Mesothelial cell of epicardium (in vitro differentiated cells): ENCODE measurements at places on chromosomes 6 and 20.

DNA sequence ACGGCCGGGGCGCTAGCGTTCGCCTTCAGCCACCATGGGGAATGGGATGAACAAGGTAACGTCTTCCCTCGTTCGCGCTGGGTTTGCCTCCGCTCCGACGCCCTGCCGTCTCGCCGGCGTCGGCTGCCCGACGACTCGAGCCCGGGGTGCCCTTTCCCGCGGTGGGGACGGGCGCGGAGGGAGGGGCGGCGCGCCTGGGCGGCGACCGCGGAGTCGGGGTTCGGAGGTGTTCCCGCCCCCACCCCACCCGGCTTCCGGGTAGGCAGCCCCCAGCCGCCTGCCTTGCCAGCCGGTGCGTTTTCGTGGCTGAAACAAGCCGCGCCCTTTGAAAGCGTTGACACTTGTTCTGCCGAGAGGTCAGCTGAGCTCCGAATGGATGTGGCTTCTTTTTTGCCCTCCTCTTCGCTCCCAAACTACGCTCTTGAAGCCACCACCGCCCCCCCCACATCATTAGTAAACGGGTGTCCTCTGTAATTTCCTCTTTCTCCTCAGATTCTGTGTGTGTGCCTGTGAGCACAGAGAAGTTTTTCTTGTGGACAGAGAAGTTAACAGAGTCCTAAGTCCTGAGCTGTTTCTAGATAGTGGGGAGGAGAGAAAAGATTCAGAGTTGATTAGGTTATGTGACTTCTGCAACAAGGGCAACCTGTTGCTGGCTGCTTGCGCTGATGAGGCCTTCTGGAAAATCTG is 362 bp downstream of the DUSP22 start:
- peaks cover 8% of the 10 kb centered on the region for H3K27me3 ChIP-seq
- peak overlapping the region; percentile 86 for H3K4me3 ChIP-seq
- H3K27ac ChIP-seq, result peak overlapping the region; percentile 86
- H3K36me3 ChIP-seq, result no peaks in the 10 kb centered on the region

DNA sequence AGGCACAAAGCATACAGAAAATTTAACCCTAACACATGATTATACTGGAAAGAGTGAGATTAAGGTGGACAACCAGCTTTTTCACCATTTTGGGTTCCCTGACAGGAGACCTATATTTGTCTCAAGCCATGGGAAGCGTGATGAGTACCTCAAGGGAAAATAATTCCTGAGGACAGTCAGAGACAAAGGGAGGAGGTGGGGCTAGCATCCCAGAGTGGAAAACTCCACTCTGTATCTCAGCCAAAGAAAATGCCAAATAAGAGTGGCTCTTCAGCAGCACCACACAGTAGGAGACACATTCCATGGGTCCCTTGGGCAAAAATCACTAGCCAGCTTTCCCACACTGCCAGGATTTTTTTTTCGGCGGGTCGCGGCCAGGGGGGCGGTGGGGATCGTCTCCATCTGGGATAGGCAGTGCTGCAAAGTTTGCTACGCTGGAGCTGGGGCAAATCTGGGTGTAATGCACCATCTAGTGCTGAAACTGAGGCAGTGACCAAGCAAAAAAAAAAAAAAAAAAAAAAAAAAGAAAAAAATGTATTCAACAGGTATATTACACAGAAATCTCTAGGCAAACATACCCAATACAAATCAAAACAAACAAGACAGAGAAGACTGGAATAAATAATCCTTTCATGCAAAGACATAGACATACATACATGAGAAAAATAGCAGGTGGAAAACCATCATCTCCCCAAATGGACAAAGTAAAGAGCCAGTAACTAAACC is 77.3 kb upstream of the SLC35F1 start:
- peaks cover 1% of the 10 kb centered on the region for H3K4me1 ChIP-seq
- H3K27ac ChIP-seq, result peak overlapping the region; percentile 19
- DNase-seq, result peak; percentile 54
- peaks cover 28% of the 10 kb centered on the region for H3K27me3 ChIP-seq
- peaks cover 2% of the 10 kb centered on the region for H3K36me3 ChIP-seq
- peak overlapping the region; percentile 74 for H3K4me3 ChIP-seq

DNA sequence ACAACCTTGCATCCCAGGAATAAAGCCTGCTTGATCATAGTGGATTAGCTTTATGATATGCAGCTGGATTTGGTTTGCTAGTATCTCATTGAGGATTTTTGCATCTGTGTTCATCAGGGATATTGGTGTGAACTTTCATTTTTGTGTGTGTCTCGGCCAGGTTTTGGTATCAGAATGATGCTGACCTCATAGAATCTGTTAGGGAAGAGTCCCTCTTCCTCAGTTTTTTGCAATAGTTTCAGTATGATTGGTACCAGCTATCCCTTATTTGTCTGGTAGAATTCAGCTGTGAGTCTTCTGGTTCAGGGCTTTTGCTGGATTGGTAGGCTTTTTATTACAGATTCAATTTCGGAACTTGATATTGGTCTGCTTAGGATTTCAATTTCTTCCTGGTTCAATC is 132.5 kb downstream of the ZFAND3 start:
- no peaks in the 10 kb centered on the region for H3K27me3 ChIP-seq
- no peak for DNase-seq
- H3K27ac ChIP-seq, result no peak overlapping the region
- no peaks in the 10 kb centered on the region for H3K4me1 ChIP-seq
- H3K36me3 ChIP-seq, result peaks cover 19% of the 10 kb centered on the region

DNA sequence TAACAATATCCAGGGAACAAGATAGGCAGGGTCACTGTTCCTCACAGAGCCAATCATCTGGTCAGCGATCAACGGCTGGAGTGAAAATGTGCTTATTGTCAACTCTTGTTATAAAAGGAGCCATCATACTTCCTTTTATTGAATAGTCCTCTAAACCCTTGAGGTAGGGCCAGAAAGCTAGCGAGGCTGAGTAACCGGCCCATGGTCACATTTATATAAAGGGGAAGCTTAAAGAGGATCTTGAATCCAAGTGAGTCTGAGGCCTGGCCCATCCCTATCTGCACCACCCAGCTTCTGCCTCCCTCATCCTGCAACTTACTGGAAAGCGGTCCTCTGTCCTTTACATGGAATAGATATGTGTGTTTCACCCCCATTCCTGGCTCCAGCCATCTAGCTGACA is 9.5 kb downstream of the PHACTR3 start:
- H3K27me3 ChIP-seq, result peaks cover 4% of the 10 kb centered on the region
- no peak overlapping the region for H3K27ac ChIP-seq
- no peaks in the 10 kb centered on the region for H3K36me3 ChIP-seq
- no peaks in the 10 kb centered on the region for H3K4me1 ChIP-seq

- peaks cover 2% of the 10 kb centered on the region for H3K36me3 ChIP-seq
- no peaks in the 10 kb centered on the region for H3K27me3 ChIP-seq
- H3K4me3 ChIP-seq, result no peak overlapping the region
- DNase-seq, result no peak
Observed at GRCh38 chr6:47221565-47221964, 88.1 kb downstream of the TNFRSF21 start.

GRCh38 chr6:132719736-132720448 is 6.0 kb upstream of the VNN1 start:
- H3K27ac ChIP-seq, result no peak overlapping the region
- H3K4me1 ChIP-seq, result peaks cover 6% of the 10 kb centered on the region
- H3K4me3 ChIP-seq, result no peak overlapping the region
- H3K27me3 ChIP-seq, result no peaks in the 10 kb centered on the region
- no peaks in the 10 kb centered on the region for H3K36me3 ChIP-seq

- peaks cover 58% of the 10 kb centered on the region for H3K4me1 ChIP-seq
- H3K27me3 ChIP-seq, result no peaks in the 10 kb centered on the region
- H3K27ac ChIP-seq, result peak overlapping the region; percentile 7
- H3K4me3 ChIP-seq, result no peak overlapping the region
Observed at GRCh38 chr6:25418454-25419052, 139.4 kb downstream of the CARMIL1 start.

GRCh38 chr20:22698259-22698842 is 114.0 kb upstream of the FOXA2 start:
- H3K4me3 ChIP-seq, result no peak overlapping the region
- no peak overlapping the region for H3K27ac ChIP-seq
- no peaks in the 10 kb centered on the region for H3K36me3 ChIP-seq
- peaks cover 11% of the 10 kb centered on the region for H3K4me1 ChIP-seq
- H3K27me3 ChIP-seq, result no peaks in the 10 kb centered on the region
- DNase-seq, result no peak

GRCh38 chr6:90303039-90303438 is 6.4 kb upstream of the BACH2 start:
- peaks cover 8% of the 10 kb centered on the region for H3K4me1 ChIP-seq
- H3K27ac ChIP-seq, result no peak overlapping the region
- DNase-seq, result no peak
- H3K4me3 ChIP-seq, result no peak overlapping the region
- no peaks in the 10 kb centered on the region for H3K36me3 ChIP-seq
- H3K27me3 ChIP-seq, result peaks cover 2% of the 10 kb centered on the region

GRCh38 chr6:150018846-150019580 is 6.3 kb downstream of the RAET1L start:
- no peak for DNase-seq
- H3K4me3 ChIP-seq, result no peak overlapping the region
- no peak overlapping the region for H3K27ac ChIP-seq
- peaks cover 1% of the 10 kb centered on the region for H3K4me1 ChIP-seq

DNA sequence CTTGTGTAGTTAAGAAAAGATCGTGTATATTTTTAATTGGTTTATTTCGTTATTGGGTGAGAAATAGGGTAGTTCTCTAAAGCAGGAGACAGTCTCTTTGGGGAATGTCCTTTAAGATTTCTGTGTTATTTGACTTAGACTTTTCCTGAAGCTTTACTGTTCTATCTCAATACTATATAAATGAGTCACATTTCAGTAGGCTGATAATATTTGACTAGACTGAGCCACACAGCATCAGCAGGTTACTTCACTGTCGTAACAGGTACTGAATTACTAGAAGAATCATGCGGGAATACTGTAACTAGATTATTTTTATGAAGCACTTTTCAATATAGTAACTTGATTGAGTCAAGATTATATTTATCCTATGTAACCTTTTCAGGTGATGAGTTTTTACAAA is 1.4 kb downstream of the SMAP1 start:
- H3K4me3 ChIP-seq, result peak overlapping the region; percentile 79
- H3K27me3 ChIP-seq, result peaks cover 2% of the 10 kb centered on the region
- peak overlapping the region; percentile 89 for H3K27ac ChIP-seq
- no peak for DNase-seq
- no peaks in the 10 kb centered on the region for H3K36me3 ChIP-seq

DNA sequence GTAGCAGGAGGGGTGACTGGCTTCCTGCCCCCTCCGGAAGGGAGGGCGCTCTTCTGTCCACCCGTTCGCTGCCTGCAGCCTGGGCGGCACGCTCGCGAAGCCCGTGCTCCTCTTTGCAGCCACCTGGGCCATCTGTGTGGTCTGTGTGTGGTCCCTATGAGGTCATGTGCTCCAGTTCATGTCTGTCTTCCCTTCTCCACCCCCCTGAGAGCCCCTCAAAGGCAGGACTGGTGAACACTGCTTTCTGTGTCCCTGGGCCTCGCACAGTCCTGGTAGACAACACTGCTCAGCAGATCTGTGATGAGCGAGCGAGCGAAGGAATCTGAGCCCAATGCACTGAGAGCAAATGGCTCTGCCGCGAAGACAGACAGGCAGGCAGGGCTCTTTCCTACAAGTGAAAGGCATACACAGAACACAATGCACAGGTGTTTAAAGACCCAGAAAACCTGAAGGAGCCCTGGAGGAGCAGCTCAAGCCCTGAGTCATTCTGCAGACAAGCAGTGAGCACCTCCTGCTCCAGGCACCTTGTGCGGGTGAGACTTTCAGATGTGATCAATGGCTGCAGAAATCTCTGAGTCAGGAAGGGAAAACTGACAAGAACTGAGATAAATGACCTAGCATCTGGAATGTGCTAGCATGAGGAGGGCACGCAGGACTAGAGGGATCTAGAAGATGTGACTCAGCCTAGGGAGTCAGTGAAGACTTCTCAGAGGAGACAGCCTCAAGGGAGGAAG is 27.1 kb downstream of the PPP1R3G start:
- H3K27me3 ChIP-seq, result no peaks in the 10 kb centered on the region
- H3K4me1 ChIP-seq, result peaks cover 2% of the 10 kb centered on the region
- no peak for DNase-seq
- peaks cover 2% of the 10 kb centered on the region for H3K36me3 ChIP-seq
- H3K27ac ChIP-seq, result no peak overlapping the region

DNA sequence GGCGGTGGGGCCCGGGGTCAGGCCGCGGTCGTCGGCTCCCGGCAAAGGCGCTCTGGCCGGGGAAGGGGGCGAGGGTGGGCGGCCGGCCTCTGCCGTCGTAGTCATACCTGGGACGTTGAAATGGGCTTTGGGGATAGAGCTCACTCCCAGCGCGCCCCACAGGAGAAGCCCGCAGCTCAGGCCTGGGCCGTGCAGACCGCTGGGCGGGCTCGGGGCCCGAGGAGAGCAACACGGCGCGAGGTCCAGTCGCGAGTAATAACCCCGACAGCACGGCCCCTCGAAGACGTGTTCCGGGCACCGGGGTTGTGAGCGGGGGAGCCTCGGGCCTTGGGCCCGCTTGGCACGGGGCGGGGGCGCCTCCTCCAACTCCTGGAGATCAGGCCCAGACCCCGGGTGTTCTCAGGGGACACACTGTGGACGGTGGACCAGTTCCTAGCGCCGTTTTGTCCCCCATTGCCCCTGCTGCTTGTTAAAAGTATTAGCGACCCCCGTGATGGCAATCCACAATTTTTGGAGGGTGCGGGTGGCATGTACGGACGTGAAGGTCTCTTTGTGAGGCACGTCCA is 10.9 kb downstream of the FOXC1 start:
- H3K27me3 ChIP-seq, result peaks cover 68% of the 10 kb centered on the region
- peaks cover 71% of the 10 kb centered on the region for H3K4me1 ChIP-seq
- H3K36me3 ChIP-seq, result no peaks in the 10 kb centered on the region
- no peak overlapping the region for H3K4me3 ChIP-seq

DNA sequence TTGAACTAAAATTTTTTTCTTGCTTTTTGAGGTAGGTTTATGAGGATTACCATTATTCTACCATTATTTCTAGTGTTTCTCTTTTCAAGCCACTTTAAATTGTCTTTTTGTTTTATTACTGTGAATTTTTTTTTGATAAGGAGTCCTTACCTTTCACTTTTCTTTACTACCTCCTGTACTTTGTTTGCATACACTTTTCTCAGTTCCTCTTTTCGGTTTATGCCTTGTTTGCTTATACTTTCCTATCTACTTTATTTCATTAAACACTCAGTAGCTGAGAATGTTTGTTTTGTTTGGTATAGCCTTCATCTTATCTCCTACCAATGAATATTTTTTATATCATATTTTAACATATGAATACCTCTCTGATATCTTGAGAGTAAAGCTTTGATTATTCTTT is 147.9 kb downstream of the TFAP2B start:
- no peaks in the 10 kb centered on the region for H3K36me3 ChIP-seq
- H3K27ac ChIP-seq, result no peak overlapping the region
- peaks cover 8% of the 10 kb centered on the region for H3K4me1 ChIP-seq
- no peaks in the 10 kb centered on the region for H3K27me3 ChIP-seq
- no peak for DNase-seq

GRCh38 chr6:3610206-3610605 is 141.3 kb downstream of the PXDC1 start:
- H3K27me3 ChIP-seq, result peaks cover 8% of the 10 kb centered on the region
- peak overlapping the region; percentile 35 for H3K27ac ChIP-seq
- H3K36me3 ChIP-seq, result no peaks in the 10 kb centered on the region
